ENCODE measurements at places on chromosomes 5 and 9. TPM values are rescaled to one million over a fixed set of nuclear protein-coding genes. Genes with fewer than 3 reads are reported as not detected.

The SHROOM1 gene
- 1.6 TPM for total RNA-seq

The CDKN2B gene
- 0.09 TPM for total RNA-seq

The ADAMTSL1 gene
- total RNA-seq, result not detected

The MYOZ3 gene
- not detected for total RNA-seq

DNA sequence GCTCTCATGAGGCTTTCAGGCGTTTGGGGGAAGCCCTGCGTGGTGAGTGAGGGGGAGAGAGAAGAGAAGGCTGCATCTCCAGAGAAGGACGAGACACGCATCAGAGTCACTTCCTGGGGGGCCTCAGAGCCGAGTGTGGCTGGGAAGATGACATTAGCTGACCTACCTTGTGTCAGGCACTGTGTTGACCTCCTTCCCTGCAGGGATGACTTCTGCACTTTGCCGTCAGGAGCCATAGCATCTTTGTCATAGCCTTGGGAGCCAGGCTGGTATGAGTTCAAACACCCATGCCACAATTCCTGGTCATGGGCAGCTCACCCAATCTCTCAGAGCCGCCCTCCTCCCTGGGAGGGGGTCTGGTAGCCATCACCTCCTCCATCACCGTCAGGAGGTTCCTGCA is 17.3 kb downstream of the NEURL1B start:
- no peak for DNase-seq

- DNase-seq, result no peak
These were observed 118.5 kb downstream of the GNAQ start for GRCh38 chr9:77912895-77913693.

GRCh38 chr5:55636683-55637082 is 75.4 kb downstream of the SLC38A9 start:
- DNase-seq, result no peak

DNA sequence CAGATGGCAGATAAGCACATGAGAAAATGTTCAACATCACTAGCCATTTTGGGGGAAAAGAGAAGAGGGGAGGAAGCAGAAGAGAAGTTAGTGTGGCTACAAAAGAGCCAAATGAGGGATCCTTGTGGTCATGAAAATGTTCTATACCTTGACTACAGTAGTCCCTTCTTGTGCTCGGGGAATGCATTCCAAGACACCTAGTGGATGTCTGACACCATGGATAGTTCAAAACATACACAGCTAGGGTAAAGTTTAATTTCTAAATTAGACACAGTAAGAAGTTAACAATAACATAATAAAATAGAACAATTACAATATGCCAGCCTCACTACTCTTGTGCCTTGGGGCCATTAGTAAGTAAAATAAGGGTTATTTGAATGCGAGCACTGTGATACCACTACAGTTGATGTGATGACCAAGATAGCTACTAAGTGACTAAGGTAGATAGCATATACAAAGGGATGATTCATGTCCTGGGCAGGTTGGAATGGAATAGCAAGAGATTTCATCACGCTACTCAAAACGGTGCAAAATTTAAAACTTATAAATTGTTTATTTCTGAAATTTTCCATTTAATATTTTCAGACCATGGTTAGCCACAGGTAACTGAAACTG is 344.1 kb downstream of the NR2F1-AS1 start:
- no peak for DNase-seq

- DNase-seq, result no peak
These were observed 15.7 kb downstream of the SCGB3A1 start for GRCh38 chr5:180575571-180575970.

DNA sequence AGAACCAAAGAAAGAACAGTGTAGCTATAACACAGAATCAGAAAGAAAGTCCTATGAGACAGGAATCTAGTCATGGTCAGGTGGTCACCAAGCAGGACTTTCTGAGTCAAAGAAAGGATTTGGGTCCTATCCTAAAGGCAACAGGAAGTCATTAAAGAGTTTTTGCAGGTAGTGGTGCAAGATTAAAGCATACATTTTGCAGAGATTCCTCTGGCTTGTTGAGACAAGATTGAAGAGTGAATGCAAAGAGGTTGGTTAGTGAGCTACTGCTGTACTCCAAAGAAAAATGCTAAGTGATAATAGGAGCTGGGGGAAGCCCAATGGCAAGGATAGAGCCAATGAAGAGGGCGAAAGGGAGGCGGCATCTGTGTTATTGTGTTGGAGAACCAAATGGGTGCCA is 300.5 kb upstream of the KIF2A start:
- DNase-seq, result no peak

DNA sequence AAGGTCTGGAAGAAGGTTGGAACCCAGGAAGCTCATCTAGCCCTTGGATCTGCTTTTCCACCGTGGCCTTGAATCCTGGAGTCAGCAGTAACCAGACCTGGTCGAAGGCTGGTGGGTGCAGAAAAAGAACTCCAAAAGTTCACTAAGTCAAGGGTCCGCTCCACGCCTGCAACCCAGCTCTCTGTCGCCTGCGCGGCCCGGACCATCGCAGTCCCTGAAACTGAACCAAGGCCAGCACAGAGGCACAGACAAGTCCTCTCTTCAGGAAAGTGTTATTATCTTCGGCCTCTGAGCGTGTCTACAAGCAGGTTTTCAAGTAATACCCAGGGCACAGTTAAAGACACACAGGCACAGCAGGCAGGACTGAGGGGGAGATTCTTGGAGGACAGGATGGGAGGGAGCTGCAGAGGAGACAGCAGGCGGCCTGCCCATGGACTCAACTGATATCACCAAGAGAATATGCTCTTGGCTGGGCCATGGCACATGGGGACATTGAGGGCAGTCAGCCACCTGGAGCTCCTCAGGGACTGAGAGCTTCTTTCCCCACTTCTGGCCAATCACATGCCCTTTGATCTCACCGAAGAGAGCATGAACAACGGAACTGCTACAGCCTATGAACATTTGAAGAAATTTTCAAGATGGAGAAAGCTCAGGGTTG is 45.8 kb upstream of the SEMA4D start:
- DNase-seq, result no peak
